AG09319 (cell line): ENCODE measurements at places on chromosomes 2 and 18.
A peak's percentile ranks its signal among the peaks of the same experiment; 100 is the strongest.

DNA sequence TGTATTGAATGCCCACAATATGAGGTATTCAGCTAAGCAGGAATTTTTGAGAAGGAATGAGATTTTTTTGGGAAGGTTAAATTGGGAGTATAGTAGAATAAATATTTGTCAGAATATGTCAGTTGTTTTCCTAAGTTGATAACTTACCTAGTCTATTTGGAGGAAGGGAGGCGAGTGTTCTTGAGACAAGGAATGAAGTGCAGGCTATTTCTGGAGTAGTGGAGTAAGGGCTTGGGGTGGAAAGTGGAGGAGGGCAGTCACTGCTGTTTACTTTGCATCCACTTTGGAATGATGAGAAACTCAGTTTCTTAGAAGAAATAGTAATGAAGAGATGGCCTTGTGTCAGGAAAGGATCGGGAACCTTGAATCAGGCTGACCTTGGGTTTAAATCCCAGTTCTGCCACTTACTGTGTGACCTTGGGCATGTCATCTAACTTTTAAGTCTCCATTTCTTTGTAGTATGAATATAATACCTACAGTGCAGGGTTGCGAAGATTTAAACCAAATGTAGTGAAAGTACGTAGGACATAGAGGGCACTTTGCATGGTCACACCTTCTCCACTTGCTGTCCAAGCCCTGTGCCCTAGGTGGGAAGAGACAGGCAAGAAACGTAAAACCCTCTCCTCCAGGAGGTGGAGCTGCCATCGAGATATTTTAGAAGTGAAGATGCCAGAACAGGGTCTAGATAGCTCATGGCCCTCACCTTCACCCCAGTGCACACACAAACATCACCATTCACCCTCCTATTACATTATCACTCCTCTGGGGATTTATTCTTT, 25.2 kb upstream of the CYP27A1 start:
- DNase-seq: no peak

- no peak for DNase-seq
Measured at GRCh38 chr2:98454073-98454472, 9.4 kb downstream of the INPP4A start.

DNA sequence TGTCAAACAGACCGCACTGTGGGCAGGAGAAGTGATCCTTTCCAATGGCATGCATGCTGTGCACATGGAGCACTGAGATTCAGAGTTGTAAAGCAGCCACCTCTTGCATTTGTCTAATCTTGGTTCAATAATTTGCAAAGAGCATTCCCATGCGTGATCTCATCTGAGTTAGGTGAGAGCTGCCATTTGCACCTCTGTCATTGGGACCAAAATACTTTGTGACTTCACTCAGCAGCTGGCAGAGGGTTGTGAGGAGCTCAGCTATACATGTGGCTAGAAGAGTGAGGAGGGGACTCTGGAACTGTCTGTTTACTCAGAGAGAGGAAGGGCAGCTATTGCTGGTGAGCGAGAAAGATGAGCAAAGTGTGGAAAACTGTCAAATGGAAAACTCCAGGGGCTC, 265.1 kb upstream of the TNP1 start:
- no peak for DNase-seq

GRCh38 chr2:199469514-199470360, 12.0 kb upstream of the SATB2 start:
- DNase-seq: no peak

DNA sequence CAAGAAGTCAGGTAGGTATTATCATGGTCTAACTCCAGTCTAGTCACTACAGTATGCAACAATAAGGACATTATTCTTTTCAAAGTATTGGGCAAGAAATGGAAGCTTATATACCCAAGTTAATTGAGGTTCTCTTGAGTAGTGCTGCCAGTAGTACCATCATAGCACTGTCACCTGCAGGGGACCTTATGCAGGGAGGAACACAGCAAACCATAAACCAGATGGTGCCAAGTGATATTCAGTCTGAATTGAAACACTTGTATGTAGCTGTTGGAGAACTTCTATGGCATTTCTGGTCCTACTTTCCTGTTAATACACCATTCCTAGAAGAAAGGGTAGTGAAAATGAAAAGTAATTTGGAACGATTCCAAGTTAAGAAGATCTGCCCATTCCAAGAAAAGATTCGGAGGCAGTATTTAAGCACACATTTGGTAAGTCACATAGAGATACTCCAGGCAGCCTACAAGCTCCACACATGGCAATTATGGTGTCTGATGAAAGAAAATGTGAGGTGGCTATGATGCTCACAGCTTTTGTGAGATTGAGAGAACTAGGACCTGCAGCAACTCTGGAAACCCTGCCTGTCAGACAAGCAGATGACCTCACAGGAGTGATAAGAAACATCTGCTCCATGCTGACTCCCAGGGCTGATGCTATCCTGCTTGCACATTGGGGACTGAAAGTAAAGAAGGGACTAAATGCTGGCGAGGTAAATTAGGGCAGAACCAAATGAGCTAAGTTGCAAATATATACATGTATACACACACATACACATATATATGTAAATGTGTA, 174.7 kb downstream of the MC4R start:
- no peak for DNase-seq

GRCh38 chr2:222296911-222297599, 1.7 kb downstream of the PAX3 start:
- no peak for DNase-seq

DNA sequence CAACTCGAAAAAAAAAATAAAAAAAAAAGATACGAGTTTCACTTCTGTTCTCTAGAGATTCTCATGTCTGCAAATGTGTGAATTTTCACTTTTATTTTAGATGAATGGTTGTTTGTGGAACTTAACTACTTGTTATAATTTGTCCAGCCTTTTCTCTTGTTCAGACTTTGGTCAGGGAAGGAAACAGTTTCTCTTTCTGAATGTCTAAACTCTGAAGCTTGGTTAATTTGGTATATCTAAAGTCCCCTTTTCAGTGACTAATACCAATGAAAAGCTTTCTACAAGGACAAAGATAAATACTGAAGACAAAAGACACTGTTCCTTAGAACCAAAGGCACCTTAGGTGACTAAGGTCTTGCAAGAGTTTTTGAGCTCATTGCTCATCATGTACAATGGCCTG, 144.4 kb upstream of the PIEZO2 start:
- no peak for DNase-seq

DNA sequence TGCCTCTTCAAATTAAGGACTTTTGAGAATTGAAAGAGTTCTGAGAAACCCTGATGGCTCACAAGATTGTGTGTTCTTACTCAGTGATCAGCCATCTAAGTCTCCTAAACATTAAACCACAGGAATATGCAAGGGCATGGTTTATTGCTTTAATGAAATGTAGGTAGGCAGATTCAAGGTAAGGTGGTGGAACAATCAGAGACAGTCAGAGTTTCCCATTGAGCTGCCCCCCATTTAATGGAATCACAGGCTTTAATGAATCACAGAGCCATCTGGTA, 107.8 kb upstream of the LRATD1 start:
- peak; percentile 56 for DNase-seq

GRCh38 chr18:52667463-52668065, 327.6 kb downstream of the DCC start:
- no peak for DNase-seq

GRCh38 chr2:151363709-151364108, 6.3 kb downstream of the TNFAIP6 start:
- peak; percentile 51 for DNase-seq

DNA sequence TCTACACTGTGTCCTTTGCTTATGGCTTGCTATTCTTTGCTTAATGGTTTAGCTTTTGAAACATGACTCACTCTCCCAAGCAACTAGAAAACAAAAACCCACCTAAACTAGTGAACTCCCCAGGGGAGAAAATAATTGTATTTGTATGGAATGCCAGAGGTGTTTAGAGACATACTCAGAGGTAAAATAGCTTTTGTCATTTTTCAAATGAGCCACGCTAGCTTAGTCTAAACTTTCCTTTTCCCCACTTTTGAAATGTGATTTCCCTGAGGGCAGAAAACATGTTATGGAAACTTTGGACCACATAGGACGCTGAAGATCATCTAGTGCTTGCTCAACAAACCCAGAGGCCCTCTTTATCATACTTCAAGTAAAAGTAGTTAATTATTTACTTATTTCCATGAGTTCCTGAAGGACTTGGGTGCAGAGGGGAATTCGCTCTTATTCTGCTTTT, 16.5 kb upstream of the CYTIP start:
- no peak for DNase-seq

DNA sequence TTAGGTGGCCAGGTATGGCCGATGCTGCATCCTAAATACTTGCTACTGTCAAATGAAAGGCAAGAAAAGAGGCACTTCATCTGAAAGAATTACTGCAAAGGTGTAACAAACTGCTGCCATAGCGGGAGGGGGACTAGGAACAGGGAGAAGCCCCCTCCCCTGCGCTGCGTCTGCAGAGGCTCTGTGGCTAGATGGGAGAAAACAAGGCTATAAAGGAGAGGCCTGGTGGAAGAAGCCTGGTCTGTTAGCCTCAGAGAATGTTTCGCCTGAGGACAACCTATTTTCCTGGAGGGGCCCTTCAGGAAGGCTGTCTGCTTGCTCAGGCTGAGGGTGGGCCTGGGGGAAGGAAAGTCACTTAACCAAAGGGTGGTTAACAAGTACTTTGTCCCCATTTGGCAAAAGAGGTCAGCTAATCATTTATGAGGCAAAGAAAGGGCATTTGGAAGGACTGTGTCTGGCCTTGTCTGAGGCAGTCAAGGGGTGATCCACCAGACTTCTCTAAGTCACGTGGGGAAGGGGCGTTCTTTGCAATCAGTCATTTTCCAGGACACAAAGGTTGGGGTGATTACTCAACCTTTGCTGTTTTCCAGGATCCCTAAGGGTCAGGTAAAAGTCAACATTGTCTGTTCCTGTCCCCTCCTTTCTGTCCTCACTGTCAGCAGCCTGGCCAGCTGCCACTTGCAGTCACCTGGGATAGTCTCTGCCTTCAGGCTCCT, 103.0 kb upstream of the TMEM200C start:
- DNase-seq: no peak

DNA sequence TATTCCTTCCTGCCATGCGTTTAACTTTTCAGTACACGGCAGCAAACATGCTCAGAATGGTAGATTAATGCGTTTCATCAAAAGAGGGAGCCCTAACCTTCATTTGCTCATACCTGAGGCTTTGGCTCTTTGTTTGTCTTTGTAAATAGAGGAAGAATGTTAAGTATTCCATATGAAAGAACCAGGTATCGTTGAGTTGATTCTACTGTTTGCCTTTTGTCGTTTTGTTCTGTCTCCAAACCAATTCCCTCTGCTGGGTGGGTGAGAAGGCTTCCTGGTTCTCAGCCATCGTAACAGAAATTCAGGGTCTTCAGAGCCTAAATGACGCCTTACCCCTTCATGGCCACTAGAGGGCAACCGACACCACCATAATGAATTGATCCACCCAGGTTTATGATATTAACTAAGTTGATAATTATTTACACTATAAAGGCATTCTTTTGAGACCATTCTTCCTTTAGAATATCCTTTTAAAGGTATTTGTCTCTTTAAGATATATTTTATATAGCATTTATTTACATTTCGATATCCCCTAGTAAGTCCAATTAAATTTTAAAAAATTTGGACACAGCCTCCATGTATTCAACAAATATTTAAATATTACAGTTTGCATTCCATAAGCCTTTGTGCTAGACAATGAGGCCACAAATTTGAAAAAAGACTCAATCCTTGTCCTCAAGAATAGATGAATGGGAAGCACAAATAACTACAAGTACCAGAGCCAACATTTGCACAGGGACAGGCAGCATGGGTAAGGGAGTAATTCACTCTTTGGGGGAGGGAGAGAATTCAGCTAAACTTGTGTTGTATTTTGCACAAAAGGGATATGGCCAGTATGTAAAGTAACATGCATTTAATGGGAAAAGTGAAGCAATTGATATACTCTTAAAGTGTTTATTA, 48.1 kb downstream of the TIMM21 start:
- no peak for DNase-seq

- DNase-seq: no peak
Measured at GRCh38 chr2:238494573-238494961, 67.8 kb downstream of the ASB1 start.

DNA sequence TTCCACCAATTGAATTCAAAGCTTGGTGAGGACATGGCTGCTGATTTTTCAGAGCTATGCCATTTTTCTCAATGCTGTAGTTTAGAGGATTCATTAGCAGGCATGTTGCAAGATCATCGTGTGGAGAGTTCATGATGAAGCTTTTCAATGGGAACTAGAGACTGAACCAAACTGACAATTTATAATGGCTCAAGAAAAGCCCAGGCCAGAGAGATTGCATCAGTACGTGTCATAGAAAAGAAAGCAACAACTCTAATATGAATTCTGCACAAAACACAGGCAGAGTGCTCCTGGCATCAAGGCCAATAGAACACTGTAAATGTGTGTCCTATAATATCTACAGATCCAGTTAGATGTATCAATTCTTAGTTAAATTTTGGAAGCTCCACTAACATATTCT, 477.6 kb downstream of the LRP1B start:
- DNase-seq: no peak

- no peak for DNase-seq
Measured at GRCh38 chr2:69057660-69058059, 44.7 kb downstream of the ANTXR1 start.

- no peak for DNase-seq
Measured at GRCh38 chr2:136106505-136106904, 11.4 kb downstream of the CXCR4 start.

- DNase-seq: no peak
Measured at GRCh38 chr2:201759567-201759966, 21.2 kb downstream of the ALS2 start.

DNA sequence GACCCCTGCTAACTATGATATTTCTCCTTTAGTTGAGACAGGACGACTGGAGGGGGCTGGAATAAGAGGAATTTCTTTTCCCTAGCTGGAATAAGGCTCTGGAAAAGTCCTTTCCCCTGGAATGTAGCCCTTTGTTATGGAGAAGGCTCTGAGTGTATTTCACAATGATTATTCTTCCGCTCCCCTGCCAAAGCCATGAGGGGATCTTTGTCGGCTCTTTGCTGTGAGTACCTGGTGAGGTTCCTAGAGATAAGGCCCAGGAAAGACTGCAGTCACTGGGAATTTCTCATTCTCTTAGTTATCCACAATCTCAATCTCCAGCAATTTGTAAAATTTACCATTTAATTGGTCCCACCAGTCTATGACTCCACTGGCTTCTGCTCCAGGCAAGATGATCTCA, 340.2 kb upstream of the HNRNPA3 start:
- DNase-seq: no peak

GRCh38 chr18:44848644-44849335, 168.1 kb downstream of the SETBP1 start:
- DNase-seq: no peak

- DNase-seq: no peak
Measured at GRCh38 chr2:222760301-222760897, 88.9 kb downstream of the MOGAT1 start.

DNA sequence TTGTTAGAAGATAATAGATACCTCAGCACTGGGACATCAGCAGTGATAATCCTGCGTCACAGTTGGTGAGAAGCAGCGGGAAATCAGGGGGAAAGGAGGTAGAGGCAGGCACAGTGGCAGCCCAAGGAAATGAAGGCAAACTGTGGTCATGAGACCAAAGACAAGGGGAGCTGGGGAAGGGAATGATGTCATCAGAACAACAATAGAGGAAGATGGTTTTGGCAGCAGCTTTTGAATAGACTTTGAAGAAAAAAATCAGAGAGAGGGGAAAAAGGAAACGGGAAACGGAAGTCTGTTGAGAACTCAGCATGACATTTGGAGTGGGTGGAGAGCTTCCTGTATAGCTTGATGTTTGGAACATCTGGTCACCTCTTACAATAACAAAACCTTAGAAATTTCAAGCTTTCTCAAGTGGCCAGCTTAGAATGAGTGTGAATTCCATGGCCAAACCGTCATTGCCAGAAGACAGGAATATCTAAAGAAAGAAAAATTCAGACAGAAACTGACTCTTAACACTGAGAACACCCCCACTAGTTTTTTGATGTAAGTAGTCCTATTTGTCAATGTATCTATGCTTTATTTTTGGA, 18.4 kb upstream of the YES1 start:
- no peak for DNase-seq
